Tongue (tissue), 3 donors: ENCODE measurements at places on chromosomes 12 and 14. TPM values are rescaled to one million over a fixed set of nuclear protein-coding genes. Genes with fewer than 3 reads are reported as not detected.

GPR132 gene
- total RNA-seq = 1.5 TPM

HCAR2 gene
- total RNA-seq = 3.4 TPM

CMTM5 gene
- 2.3 TPM for total RNA-seq

SLC17A8 gene
- total RNA-seq = 3.2 TPM

PRIM1 gene
- total RNA-seq = 17.7 TPM
